Activated CD4-positive, alpha-beta memory T cell treated with anti-CD3 and anti-CD28 coated beads for 36 hours (primary cell): ENCODE measurements at places on chromosomes 12 and 14.

GRCh38 chr14:81187832-81188522 is 32.8 kb downstream of the GTF2A1 start:
- DNase-seq: no peak
- no peak overlapping the region for H3K4me3 ChIP-seq
- H3K27ac ChIP-seq: peak overlapping the region; percentile 23
- H3K27me3 ChIP-seq: no peaks in the 10 kb centered on the region
- peaks cover 35% of the 10 kb centered on the region for H3K36me3 ChIP-seq
- H3K4me1 ChIP-seq: peaks cover 51% of the 10 kb centered on the region

DNA sequence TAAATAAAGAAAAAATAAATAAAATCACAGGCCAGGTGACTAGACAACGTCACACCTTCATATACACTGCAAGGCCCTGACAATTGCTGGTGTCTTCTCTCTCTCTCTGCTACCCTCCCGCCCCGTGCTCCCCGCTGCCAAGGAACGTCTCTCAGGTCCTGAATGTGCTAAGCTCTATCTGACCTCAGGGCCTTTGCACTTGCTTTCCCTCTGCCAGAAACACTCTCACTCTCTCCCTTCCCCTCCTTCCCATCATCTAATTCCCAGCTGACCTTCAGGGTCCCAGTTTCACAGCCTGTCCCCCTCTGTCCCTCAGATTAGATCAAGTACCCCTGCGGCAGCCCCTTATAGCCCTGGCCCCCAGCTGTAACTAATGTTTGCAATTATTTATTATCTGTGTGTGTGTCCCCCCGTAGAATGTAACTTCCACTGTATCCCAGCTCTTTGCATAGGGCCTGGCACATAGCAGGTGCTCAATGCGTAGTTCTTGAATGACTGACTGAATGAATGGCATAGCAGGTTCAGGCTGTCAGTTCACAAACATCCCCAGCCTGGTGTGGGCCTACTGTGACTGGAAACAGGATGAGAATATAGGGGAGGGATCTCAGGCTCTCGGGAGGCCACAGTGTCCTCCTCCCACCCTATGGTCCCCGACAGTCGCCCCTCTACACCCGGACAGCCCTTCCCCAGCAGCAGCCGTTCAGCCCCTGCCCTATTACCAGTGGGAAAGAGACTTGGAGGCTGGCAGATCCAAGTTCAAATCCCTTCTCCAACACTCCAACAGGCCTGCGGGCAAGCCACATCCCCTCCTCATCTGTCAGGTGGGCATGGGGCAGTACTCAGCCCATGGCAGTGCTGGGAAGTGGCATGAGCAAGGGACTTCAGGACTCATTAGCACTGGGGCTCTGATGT is 6.6 kb downstream of the BEGAIN start:
- no peak for DNase-seq
- H3K4me3 ChIP-seq: no peak overlapping the region
- no peaks in the 10 kb centered on the region for H3K27me3 ChIP-seq
- H3K4me1 ChIP-seq: no peaks in the 10 kb centered on the region

DNA sequence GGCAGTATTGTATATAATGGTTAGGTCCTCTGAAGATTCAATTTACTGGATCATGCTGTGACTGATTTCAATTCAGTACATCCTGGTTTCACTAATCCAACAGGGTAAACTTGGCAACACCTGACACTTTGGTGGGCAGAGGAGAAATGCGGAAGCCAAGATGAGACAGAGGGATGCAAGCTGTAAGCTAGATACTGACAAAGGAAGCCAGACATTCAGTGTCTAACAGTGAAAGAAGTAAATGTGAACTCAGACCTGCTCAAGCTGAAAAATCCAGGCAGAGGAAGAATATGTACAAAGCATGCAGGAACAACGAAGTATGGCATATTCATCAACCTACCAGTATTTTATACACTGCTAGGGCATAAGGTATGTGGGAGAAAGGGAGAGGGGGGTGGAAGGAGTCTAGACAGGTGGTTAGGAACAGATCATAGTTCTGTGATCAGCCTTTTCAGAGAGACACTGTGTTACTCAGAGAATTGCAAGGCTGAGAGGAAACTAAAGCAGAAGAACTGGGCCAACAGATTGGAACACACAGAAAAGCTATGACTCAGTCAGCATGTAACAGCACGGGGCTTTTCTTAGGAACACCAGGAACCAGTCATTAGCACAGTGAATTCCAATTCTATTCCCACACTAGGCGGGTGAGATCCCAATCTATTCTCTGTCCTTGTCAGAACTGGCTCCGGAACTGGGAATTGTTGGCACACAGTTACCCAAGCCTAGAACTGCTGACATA is 40.3 kb downstream of the NELL2 start:
- peaks cover 88% of the 10 kb centered on the region for H3K4me1 ChIP-seq
- H3K27me3 ChIP-seq: no peaks in the 10 kb centered on the region
- H3K4me3 ChIP-seq: peak overlapping the region; percentile 6
- no peak for DNase-seq

- H3K27ac ChIP-seq: no peak overlapping the region
- DNase-seq: no peak
- no peaks in the 10 kb centered on the region for H3K36me3 ChIP-seq
- H3K4me1 ChIP-seq: no peaks in the 10 kb centered on the region
- H3K27me3 ChIP-seq: no peaks in the 10 kb centered on the region
- no peak overlapping the region for H3K4me3 ChIP-seq
These were observed 404.5 kb downstream of the FUT8 start for GRCh38 chr14:65817011-65817410.

GRCh38 chr12:55720071-55720564 is at the start of gene RDH5:
RDH5 (plus strand) TSS chr12:55720393; CDS start chr12:55721185, 792 bp downstream.
- H3K36me3 ChIP-seq: peaks cover 9% of the 10 kb centered on the region
- H3K4me3 ChIP-seq: no peak within 1 kb of the TSS

GRCh38 chr12:31019561-31019960 is 54.1 kb upstream of the DDX11 start:
- H3K36me3 ChIP-seq: no peaks in the 10 kb centered on the region
- H3K27ac ChIP-seq: no peak overlapping the region
- DNase-seq: no peak
- H3K4me1 ChIP-seq: no peaks in the 10 kb centered on the region
- peaks cover 7% of the 10 kb centered on the region for H3K27me3 ChIP-seq

DNA sequence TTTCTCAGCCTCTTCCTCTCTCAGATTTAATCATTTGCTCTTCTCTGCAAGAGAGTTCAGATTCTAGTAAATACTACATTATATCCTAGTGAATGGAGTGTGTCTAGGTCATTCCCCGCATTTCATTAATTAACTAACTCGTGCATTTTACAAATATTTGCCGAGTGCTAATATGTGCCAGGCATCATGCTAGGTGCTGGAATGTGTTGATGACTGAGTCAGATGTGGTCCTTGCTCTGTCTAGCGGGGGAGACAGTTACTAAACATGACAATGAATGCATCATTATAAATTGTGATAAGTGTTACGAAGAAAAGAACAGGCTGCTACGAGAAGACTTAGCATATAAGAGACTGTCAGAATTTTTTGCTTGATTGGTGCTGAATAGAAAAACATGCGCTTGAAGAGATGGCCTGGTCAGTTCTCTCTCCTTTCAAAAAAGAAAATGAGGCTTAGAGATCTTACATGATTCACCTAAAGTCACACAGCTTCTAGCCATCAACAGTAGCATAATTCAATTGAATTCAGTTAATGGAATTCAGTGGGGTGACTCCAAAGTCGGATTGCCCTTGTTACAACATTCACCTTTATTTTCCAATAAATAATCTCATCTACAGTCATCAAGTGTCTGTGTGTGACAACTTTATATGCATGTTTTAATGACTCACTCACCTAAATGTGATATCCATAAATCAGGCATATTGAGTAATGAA is 48.7 kb upstream of the MAX start:
- H3K27ac ChIP-seq: no peak overlapping the region
- no peak for DNase-seq
- no peak overlapping the region for H3K4me3 ChIP-seq
- no peaks in the 10 kb centered on the region for H3K4me1 ChIP-seq

DNA sequence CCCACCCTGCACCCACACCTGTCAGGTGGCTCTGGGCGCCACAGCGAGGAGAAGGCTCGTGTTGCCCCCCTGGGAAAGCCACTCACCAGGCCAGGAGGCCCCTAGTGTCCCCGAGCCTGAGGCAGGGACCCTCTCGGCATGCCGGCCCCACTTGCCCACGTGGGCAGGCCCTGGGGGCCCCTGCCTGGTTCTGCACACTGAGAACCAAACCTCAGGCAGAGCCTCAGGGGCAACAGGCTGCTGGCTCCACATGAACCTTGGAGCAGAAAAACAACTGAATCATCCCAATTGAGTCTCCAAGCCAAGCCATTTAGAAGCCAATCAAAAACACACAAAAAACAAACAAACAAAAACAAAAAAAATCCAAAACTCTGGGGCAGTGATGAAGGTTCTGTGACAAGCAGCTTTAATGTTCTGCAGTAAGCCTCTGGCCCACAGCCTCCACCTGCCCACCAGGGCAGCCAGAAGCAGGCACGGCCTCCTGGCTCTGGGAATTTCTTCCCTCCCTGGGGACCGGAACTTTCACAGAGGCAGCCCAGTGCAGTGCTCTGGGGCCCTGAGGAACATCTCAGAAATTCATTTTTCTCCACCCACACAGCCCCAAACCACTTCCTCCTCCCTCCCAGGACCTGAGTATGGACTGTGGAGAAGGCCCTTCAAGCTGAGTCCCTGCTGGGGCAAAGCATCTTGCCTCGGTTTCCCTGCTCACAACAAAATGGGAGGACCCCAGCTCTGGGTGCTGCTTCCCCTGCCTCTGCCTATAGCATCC is 90.2 kb downstream of the CHGA start:
- peaks cover 2% of the 10 kb centered on the region for H3K36me3 ChIP-seq
- no peaks in the 10 kb centered on the region for H3K27me3 ChIP-seq
- DNase-seq: peak; percentile 14
- no peak overlapping the region for H3K4me3 ChIP-seq
